GM03348 (cell line): ENCODE measurements at places on chromosomes 7 and 10.

DNA sequence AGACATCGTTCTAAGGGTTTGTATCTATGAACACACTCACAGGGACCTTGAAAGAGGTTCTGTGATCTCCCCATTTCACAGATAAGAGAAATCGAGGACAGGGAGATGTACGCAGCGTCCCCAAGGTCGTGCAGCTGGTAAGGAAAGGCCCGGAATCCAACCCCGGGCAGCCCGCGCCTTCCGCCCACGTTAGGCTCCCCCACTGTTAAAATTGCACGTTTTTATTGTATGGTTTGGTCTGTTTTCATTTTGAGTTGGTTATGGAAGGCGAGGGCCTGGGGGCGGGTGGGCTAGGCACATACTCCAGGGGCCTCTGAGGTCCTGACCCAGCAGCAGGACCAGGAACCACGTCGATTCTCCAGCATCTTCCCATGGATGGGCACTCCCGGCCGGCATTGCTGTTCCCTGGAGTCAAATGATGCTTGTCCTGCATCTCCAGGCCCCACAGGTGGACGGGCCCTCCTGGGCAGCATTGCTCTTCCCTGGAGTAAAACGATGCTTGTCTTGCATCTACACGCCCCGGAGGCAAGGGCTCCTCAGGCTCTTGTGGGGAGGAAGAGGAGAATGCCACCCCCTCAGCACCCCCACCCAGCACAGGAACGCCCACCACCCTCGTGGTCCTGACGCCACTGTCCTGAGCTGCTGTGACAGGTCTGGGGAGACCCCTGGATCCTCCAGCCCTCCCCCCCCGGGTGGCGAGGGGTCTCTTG is 65.9 kb downstream of the PDGFA start:
- no peak for DNase-seq

- no peak for DNase-seq
Observed at GRCh38 chr10:29081951-29082685, 206.8 kb upstream of the LYZL1 start.

- DNase-seq = no peak
Observed at GRCh38 chr10:92492748-92493240, 81.1 kb downstream of the IDE start.

- no peak for DNase-seq
Observed at GRCh38 chr10:48710647-48711275, 26.1 kb downstream of the WDFY4 start.

DNA sequence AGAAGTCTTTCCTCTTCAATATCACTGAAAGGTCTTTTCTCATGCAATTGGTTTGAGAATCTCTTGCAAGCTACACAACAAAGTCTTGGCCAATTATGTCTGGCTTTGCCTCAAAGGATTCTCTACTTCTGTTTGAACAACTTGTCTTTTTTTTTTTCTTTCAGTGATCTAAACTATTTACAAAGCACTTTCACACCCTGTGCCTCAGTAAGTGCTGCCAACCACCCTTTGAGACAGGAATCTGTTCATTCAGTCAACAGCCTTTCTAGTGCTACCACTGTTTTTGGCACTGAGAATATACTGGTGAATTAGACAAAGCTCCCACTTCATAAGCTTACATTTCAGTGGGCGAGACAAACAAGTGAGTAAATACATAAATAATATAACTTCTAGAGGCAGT is 26.9 kb upstream of the SDK1 start:
- DNase-seq = no peak

- no peak for DNase-seq
Observed at GRCh38 chr7:33191340-33191739, 62.0 kb downstream of the BBS9 start.

- peak; percentile 91 for DNase-seq
Observed at GRCh38 chr10:122504610-122504950, 43.2 kb downstream of the HTRA1 start.

DNA sequence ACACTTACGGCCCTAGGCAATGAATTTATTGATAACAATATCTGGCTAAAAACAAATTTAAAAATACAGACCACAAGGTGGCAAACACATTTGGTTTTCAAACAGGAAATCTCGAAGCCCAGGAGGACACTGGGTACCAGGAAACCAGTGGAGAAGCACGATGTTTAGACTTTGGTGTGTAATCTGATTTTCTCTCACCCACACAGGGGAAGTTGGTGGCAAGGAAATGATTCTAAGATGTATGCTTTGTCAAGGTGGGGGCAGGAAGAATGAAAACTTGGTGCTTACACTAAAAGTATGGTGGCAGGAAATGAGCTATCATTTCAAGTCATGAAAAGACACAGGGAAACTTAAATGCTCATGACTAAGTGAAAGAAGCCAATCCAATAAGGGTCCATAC is 113.2 kb upstream of the ANKRD1 start:
- DNase-seq = no peak

- DNase-seq = no peak
Observed at GRCh38 chr10:83603708-83604107, 535.6 kb upstream of the GHITM start.

DNA sequence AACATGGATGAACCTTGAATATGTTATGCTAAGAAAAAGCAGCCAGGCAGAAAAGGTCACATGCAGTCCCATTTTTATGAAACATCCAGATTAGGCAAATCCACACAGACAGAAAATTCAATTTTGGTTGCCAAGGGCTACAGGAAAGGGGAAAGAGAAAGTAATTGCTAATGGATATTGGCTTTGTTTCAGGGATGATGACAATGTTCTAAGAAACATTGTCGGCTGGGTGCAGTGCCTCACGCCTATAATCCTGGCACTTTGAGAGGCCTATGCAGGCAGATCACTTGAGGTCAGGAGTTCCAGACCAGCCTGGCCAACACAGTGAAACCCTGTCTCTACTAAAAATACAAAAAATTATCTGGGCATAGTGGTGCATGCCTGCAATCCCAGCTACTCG is 23.0 kb downstream of the ZNF33B start:
- no peak for DNase-seq

- DNase-seq = peak; percentile 90
Observed at GRCh38 chr10:103715430-103715829, 139.9 kb downstream of the SH3PXD2A start.

DNA sequence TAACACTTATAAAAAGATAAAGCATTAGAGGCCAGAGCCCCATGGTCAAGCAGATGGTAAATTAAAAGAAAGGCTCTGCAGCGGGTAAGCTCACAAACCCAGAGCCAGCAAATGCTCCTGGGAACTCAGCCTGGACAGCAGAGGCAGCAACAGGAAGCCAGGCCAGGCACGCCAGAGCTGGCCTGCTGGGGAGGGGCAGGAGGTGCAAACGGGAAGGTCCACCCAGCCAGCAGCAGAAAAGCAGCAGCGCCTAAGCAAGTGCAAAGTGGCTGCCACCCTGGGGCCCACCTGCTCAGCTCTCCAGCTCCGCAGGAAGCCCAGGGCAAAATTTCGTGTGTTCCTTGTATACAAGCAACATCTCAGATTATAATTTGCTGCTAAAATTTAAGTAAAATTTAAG is 82.7 kb upstream of the GPR22 start:
- DNase-seq = no peak

DNA sequence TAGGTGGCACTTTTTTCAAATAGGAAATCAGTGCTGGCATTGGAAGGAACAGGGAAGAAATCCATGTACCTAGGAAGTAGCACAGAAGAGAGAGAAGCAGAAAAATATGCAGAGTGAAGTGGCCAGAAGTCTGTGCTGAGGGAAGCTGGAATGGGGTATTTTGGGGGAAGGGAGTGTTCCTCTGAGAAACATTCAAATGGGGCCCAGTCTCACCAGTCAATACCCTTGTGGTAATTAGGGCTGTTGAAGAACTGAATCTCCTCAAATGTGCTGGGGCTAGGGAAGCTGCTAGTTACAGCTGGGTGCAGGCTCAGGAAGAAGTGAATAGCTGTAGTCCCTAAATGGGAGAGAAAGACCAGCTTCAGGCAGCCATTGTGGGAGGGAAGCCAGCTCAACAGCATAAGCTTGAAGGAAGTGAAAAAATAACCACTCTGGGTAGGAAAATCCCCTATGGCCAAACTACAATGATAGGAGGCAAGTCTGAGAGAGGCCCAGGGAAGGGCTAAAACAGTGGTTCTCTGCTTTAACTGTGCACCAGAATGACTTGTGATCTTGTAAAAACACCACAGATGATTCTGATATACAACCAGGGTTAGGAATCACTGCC is 7.6 kb downstream of the NDST2 start:
- no peak for DNase-seq

GRCh38 chr7:47454069-47454973 is 127.6 kb downstream of the TNS3 start:
- no peak for DNase-seq

- DNase-seq = no peak
Observed at GRCh38 chr7:152078786-152079185, 53.3 kb downstream of the GALNT11 start.

- peak; percentile 36 for DNase-seq
Observed at GRCh38 chr7:91940171-91940570, 491 bp upstream of the AKAP9 start.

DNA sequence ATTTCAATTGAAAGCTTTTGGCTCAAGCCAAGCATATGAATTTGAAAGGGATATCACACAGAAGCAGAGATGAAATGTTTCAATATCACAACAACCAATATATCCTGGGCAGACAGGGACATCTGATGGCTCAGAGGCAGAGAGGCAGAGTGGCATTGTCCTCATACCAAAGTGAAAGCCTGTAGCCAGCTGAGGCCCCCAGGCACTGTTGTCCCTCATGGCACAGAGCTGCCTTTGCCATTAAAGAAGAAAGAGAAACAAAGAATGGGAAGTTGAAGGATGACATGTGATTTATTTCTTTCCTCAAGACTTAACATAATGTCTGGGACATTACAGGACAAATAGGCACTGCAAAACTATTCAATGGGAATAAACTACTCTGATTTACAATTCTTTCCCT is 504.3 kb upstream of the PCDH15 start:
- no peak for DNase-seq

- no peak for DNase-seq
Observed at GRCh38 chr7:35520810-35521625, 173.9 kb downstream of the HERPUD2 start.

DNA sequence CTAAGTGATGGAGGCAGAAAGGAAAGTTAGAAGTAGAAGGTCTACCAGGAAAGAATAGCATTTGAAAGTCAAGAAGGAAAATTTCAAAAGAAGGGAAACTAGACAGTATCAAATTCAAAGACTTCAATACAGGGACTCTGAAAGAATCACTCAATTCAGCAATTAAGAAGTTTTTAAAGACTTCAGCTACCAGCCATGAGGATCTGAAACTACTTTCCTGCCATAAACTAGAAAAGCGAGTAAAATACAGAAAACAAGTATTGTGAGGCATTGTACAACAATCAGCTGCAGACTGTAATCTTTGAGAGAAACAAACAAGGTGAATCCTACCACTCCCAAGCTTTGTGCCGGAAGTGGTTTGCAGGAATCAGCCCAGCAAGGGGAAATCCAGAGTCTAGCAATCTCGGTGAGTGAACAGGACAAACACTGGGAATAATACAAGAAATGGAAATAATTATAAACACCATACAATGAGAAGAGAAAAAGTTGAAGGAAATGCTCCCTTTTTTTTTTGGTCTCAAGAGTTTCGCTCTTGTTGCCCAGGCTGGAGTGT is 62.4 kb downstream of the ARHGAP12 start:
- DNase-seq = no peak

DNA sequence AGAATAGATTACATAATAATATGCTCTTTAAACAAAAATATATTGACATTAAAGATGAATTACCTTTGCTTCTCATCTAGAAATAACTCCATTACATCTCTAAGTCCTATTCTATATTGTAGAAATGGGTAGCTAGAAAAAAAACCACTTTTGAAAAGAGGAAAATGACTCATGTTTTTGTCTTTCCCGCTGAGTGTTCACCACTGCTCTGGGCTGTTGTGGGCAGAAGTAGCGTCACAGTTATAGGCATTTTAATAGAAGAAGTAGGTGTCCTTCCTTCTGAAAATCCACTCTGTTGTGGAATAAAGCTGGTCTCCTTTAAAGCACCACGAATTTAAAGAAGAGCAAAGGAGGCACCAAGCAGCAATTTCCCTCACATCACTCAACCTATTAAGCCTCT is 117.6 kb upstream of the NFE2L3 start:
- no peak for DNase-seq

- no peak for DNase-seq
Observed at GRCh38 chr7:84970670-84971069, 216.2 kb downstream of the SEMA3D start.

DNA sequence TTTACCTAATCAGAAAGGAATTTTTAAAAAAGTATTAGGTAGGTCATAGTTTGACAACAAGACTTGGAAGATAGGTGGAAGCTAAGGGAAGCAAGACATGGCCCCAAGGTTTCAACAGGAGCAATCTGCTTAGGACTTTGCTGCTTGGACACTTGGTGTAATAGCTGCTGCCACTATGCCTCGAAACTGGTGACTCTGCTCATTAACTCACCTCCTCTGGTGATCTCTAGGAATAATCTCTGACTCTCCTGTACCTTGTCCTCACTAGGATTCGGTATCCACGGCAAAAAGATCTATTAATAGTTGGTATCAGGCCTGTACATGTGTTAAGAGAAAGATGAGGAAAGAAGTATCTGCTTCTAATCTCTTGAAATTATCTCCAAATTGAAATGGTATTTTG is 53.1 kb downstream of the PTEN start:
- DNase-seq = no peak

DNA sequence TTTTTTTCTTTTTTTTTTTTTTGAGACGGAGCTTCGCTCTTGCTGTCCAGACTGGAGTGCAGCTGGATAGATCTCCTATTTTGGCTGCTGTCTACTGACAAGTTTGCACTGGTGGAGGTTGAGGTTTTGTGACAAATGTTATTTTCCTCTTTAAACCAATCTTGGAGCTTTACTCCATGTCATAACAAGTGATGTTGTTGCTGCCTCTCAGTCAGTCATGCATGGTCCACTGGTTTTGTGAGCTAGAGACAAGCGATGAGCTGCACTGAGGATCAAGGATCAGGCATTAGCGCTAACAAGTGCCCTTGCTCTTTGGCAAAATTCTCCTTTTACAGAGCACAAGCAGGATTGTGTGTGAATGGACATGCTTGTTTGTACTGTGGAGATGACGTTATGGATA is 805 bp upstream of the WDFY4 start:
- no peak for DNase-seq

GRCh38 chr10:52639652-52640051 is 132.9 kb downstream of the MBL2 start:
- DNase-seq = no peak

GRCh38 chr7:75629044-75629443 is 109.7 kb downstream of the HIP1 start:
- DNase-seq = no peak

DNA sequence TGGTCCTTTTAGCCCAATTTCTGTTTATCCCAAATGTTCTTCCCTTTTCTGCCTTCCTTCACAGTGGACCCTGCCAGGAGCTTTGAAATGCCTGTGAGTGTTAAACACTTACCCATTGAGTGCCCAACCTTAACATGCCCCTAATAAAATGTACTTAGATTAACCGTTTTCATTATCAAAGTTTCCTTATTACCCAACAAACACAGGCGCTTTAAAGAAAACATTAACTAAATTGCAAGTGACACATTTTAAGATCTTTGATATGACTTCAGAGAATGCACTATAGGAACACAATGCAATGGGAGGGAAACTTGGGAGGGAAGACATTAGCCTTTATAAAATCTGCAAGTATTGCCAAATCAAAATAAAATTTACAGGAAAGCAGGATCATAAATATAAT is 177.0 kb downstream of the CFTR start:
- no peak for DNase-seq

GRCh38 chr10:72898616-72899015 is 5.1 kb downstream of the OIT3 start:
- DNase-seq = no peak
